ENCODE measurements at places on chromosomes 7 and 10.

DNA sequence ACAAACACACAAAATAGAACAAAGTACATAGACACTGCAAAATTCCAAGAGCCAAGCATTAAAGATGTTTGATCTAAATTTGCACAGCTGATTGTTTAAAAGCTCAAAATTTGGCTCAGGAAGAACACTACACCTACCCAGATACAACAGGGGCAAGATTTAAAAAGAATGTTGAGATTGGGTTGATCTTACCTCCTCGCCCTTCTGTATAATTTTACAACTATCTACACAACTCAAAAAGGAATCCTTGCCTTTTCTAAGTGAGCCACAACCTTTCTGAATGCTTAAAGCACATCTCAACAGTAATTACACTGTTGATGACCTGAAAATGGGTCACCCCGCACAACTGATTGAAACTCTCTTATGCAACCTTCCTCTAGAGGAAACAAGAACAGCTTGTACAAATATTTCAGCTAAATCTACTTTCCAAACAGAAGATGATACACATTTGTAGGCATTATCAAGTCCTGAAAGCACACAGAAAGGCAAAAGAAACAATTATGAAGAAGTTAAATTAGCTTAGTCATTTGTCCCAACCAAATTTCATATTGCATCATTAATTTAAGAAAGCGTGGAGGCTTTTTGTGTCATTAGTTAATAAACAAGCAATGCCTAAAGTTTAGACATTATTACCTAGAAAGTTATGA is 75.5 kb downstream of the UBE2H start:
- no peak for DNase-seq

- DNase-seq = no peak
These were observed 3.9 kb upstream of the TRIM4 start for GRCh38 chr7:99923200-99923599.

DNA sequence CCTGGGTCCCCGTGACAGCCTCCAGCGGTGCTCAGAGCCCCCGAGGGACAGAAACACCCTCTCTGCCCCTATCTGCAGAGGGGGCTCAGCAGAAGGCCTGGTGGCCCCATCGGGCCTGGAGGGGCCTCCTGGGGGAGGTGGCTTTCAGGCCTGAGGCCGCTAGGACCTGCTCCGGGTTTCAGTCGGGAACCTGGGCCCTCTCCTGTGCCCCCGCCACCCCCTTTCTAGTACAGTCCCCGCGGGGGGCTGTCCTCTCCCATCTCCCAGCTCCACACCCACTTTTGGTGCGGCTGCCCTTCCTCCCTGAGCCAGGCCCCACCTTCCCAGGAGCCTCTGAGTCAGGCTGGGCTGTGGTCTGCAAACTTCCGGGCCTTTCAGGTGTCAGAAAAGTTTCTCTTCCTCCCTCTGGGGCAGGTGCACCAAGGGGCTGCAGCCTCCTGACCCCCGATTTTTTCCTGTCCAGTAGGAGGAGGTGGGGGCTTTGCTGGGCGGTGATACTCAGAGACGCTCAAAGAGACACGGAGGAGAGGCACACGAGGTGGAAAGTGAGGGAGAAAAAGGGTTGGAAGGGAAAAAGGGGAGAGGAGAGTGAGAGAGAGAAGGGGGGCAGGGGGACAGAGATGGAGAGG is 692 bp downstream of the CARD11 start:
- DNase-seq = no peak

- no peak for DNase-seq
These were observed 269.2 kb downstream of the C7orf25 start for GRCh38 chr7:42642699-42643098.

- peak; percentile 30 for DNase-seq
These were observed 1.7 kb upstream of the SPACDR start for GRCh38 chr7:100465702-100466311.

GRCh38 chr10:81957976-81958375 is 83.0 kb downstream of the NRG3 start:
- DNase-seq = no peak

- no peak for DNase-seq
These were observed 1254.4 kb upstream of the PHF14 start for GRCh38 chr7:9719303-9719702.

DNA sequence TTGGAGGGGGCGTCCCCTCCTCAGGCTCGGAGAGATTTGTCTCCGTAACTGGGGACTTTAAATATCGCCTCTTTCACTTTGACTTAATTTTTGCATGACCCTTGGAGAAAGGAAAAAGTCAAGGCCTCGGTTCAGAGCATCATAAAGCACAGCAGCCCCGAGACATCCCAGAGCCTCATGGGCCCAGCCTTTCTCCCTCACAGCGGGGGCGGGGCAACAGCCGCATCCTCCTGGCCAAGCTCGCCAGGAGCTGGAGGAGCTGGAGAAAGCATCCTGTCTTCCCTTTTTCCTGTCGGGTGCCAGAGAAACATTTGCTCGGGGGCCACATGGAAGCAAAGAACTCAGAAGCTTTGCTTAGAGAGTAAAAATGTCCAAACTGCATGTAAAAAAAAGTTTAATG is 43.6 kb upstream of the DPYSL4 start:
- no peak for DNase-seq

DNA sequence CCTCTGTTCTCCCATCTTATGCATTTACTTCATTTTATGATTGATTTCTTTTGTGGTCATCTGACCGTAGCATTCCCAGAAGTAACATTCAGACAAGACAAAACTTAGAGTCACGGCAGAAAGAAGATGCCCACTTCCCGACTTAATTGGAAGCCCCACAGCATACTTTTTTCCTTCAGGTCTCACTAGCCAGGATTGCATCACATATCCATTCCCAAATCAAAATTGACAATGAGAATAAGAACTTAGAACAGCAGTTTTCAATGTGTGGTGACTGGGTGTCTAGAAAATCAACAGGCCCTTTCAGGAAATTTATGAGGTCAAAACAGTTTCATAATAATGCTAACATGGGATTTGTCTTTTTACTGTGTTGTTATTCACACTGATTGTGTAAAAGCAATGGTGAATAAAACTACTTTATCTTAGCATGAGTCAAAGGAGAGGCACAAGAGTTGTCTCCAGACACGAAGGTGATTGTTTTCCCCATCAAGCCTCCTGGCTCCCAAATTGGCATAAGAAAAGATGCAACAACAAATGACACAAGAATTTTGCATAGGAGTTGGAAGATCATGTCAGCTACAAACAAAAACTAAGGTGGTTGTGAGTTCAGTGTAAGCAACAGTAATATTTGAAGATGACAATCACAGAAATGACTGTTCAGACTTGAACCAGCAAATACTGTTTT is 493.9 kb downstream of the HTR7 start:
- DNase-seq = no peak

GRCh38 chr10:123583639-123584418 is 82.3 kb upstream of the GPR26 start:
- peak; percentile 58 for DNase-seq

GRCh38 chr7:90540406-90540805 is 55.7 kb upstream of the CDK14 start:
- no peak for DNase-seq

DNA sequence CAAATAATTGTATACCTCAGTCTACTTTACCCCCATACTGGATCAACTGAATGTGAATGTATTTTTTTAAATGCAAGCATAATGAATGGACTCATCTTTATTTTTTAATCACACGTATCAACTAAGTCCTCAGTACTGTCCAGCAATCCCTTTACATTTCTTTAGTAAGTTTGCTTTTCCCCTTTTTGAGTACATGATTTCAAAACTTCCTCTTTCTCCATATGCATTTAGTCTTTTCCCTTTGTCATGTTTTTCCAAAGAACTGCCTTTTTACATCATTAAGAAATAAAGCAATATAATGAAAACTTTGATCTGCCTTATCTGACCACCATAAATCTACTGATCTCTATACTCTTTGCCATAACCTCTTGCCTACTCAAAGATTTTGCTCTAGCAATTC is 182.5 kb upstream of the AKR1E2 start:
- no peak for DNase-seq

GRCh38 chr7:153354071-153354470 is 594.5 kb downstream of the ACTR3B start:
- DNase-seq = no peak

- no peak for DNase-seq
These were observed 36.8 kb upstream of the AOAH start for GRCh38 chr7:36760856-36761762.

DNA sequence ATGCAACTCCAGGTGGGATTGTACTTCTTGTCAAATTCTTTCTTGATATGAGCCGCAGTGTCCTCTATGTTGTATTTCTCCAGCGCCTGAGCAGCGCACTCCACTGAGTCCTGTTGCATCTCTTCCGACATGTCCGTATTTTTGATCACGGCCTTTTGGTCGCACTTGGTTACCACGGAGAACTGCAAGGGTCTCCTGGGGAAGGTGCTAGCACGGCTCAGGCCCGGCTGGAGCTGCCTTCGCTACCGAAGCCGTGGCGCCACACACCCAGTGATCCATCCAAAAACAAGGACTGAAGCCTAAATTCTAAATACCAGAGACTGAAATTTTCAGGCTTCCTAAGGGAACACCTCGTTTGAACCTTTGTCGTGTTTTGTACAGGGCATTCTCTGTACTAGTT is 194.4 kb upstream of the SEMA3D start:
- DNase-seq = no peak

DNA sequence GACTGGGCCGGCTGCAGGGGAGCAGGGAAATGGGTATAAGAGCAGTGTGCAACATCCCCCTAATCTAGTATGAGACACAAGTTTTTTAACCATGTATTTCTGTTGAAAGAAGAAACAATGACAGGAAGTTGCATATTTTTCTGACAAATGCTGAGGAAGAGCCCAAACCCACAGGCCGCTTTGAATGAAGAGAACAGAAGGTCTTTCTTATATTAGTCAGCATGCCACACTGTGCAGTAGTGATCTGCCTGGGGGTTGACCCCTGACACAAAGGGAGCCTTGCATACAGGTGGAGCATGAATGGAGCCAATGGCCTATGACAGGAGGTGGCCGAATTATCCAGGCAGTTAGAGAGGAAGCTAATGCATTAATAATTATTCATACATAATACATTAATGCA is 518.3 kb downstream of the PLXDC2 start:
- no peak for DNase-seq

DNA sequence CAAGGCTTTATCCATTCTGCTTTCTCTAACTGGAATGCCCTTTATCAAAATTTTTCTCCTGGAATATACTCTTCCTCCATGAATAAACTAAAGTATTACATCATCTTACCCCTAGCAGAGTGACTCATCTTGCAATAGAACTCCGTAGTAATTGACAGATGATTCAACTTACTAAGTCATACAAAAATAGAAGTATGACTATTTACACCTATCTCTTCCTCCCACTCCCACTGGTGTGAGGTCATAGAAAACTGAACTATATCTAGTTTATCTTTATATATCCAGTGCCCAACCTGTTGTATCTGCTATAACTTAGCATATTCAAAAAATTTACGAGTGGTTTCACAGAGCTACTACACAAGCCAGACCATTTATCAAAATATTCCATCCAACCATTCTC is 26.1 kb downstream of the ABCB1 start:
- no peak for DNase-seq

DNA sequence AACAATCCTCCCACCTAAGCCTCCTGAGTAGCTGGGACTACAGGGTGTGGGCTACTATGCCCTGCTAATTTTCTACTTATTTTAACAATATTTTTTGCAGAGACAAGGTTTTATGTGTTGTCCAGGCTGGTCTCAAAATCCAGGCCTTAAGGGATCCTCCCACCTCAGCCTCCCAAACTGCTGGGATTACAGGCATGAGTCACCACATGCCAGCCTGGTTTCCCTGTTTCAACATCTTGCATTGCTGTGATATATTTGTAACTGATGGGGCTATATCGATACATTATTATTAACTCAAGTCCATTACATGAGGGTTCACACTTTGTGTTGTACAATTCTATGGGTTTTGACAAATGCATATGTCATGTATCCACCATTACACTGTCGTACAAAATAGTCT is 41.9 kb upstream of the OGDHL start:
- DNase-seq = no peak

DNA sequence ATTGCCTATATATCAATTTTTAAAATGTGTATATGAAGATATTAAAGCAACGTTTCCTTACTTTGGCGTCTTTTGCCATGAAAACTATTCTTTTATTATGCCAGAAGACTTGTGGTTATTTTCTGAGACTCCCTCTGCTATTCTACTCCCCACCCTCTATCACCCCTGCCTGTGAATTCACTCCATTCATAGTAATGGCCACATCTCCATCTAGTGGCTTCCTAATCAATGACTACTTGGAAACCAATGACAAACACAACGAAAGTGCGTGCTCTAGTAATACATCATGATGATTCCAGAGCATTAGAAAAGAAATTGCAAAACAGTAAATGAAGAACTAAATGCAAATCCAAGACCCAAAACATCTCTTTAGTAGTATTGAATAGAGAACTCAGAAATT is 186.7 kb upstream of the HGF start:
- no peak for DNase-seq

GRCh38 chr7:47787249-47788069 is 160.8 kb downstream of the PKD1L1 start:
- DNase-seq = no peak

DNA sequence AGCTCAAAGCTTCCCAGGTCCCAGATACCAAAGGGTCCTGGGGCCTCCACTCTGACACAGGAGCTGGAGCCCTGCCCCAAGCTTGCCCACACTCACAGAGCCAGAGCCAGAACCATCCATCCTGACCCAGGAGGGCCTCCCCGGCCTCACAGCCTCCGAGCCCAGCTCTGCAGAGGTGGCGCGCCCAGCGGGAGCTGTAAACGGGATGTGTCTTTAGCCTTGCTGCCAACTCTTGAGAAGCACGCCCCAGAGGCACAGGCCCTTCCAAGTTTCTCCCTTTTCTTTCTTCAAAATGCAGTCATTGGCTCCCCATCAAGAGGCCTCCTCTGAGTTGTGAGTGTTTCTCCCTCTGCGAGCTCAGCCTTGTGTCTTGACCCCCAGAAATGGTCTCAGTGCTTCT is 75.0 kb downstream of the PDGFA start:
- DNase-seq = no peak

DNA sequence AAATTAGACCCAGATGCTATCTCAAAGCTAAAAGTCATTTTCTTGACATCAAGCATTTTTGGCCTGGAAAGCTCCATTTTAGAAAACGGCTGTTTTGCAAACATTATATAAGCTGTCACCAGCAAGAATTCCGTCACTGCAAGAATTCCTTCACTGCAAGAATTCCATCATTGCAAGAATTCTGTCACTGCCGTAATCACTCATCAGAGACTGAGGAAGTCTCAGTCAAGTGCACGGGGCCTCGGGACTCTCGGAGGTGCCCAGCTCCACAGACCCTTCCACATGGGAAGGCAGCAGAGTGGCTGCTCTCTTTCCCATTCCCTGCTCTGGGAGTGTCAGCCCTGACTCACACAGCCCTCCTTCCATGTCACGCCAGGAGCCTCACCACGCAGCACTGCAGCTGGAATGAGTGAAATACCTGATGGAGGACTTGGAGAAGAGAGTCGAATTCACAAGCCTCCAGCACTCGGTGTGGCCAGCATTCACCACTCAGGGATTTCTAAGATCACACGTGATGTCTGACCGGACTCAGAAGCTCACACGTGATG is 168.3 kb downstream of the PTPRN2 start:
- DNase-seq = no peak

- no peak for DNase-seq
These were observed 83.6 kb downstream of the KMT2E start for GRCh38 chr7:105097619-105098018.

GRCh38 chr10:16505161-16505560 is 16.5 kb downstream of the C1QL3 start:
- DNase-seq = no peak
